Keratinocyte (primary cell): ENCODE measurements at places on chromosomes 12 and 14. TPM values are rescaled to one million over a fixed set of nuclear protein-coding genes. Genes with fewer than 3 reads are reported as not detected.

GRCh38 chr14:100849115-100849781 is 23.3 kb downstream of the MEG3 start:
- no peak for DNase-seq
- no peak overlapping the region for H3K27ac ChIP-seq
- H3K27me3 ChIP-seq = no peaks in the 10 kb centered on the region
- H3K4me3 ChIP-seq = no peak overlapping the region
- no peaks in the 10 kb centered on the region for H3K36me3 ChIP-seq

- H3K4me3 ChIP-seq = no peak overlapping the region
- H3K27me3 ChIP-seq = peaks cover 1% of the 10 kb centered on the region
- no peak overlapping the region for H3K27ac ChIP-seq
- no peaks in the 10 kb centered on the region for H3K36me3 ChIP-seq
These were observed 57.3 kb downstream of the GALNT16 start for GRCh38 chr14:69317102-69317755.

DNA sequence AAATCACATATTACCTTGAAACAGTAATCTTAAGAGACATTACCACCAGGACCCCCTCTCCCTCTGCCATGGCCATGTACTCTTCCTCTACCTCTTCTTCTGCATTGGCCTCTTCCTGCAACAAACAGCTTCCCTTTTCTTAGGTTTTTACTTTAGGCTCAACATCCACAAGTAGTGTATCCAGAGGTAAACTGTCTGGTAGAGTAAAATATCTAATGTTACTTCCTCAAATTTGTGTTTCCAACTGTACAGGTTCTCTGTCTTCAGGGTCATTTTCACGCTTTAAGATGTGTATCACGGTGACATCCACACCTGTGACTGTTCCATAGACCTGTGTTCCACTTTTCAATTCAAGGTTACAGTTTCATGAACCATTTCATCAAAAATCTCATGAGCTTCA is 13.4 kb downstream of the CDK17 start:
- peaks cover 19% of the 10 kb centered on the region for H3K4me1 ChIP-seq
- DNase-seq = no peak
- H3K27ac ChIP-seq = no peak overlapping the region
- no peaks in the 10 kb centered on the region for H3K27me3 ChIP-seq
- H3K36me3 ChIP-seq = peaks cover 7% of the 10 kb centered on the region

GRCh38 chr12:76948879-76949278 is 70.1 kb upstream of the CSRP2 start:
- H3K27me3 ChIP-seq = no peaks in the 10 kb centered on the region
- no peak for DNase-seq
- no peaks in the 10 kb centered on the region for H3K36me3 ChIP-seq

DNA sequence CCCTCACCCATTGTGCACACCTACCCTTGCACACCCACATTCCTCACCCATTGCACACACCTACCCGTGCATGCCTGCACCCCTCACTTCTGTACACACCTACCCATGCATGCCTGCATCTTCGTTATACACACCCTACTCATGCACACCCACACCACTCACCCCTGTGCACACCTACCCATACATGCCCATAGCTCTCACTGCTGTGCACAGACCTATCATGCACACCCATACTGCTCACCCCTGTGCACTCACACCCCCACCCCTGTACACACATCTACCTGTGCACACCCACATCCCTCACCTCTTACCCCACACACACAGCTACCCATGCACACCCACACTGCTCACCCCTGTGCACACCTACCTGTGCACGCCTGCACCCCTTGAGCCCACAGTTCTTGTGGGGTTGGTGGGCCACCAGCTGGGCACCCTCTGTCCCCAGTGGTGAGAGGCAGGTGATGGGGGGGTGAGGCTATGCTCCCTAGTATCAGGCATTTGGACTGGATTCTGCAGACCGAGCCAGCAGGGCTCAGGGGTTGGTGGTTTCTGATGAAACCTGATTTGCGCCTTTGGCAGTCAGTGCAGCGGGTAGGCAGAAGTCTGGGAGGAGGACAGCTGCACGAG is 15.6 kb downstream of the CEP170B start:
- no peak overlapping the region for H3K4me3 ChIP-seq
- H3K36me3 ChIP-seq = peaks cover 31% of the 10 kb centered on the region
- no peak overlapping the region for H3K27ac ChIP-seq
- H3K27me3 ChIP-seq = no peaks in the 10 kb centered on the region
- peaks cover 6% of the 10 kb centered on the region for H3K4me1 ChIP-seq

GRCh38 chr14:104486222-104486923 is 93.2 kb upstream of the C14orf180 start:
- no peak for DNase-seq
- no peaks in the 10 kb centered on the region for H3K27me3 ChIP-seq
- H3K4me3 ChIP-seq = no peak overlapping the region

GRCh38 chr14:69346710-69347109 is 51.4 kb downstream of the ERH start:
- DNase-seq = no peak
- no peaks in the 10 kb centered on the region for H3K4me1 ChIP-seq
- no peak overlapping the region for H3K27ac ChIP-seq
- no peaks in the 10 kb centered on the region for H3K36me3 ChIP-seq
- no peak overlapping the region for H3K4me3 ChIP-seq

DNA sequence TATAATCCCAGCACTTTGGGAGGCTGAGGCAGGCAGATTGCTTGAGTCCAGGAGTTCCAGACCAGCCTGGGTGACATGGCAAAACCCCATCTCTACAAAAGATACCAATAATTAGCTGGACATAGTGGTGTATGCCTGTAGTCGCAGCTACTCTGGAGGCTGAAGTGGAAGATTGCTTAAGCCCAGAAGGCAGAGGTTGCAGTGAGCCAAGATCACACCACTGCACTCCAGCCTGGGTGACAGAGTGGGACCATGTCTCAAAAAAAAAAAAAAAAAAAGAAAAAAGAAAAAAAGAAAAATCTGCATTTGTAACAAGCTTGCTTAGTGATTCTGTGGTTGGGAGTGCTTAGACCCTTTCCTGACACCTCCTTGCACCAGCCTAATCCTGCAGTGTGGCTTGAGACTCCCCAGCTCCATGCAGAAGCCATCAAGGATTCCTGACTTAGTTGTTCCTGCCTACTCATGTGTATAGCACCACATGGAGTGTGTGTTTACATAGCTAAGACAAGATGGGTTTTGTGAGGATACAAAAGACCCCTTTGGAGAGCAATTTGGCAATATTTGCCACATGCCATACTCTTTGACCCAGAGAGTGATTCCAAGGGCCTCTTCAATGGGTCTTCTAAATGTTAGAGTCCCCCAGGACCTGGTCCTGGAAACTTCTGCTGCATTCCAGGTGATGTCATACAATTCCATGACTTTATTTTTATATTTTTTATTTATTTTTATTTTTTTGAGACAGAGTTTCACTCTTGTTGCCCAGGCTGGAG is 5.1 kb upstream of the TMED10 start:
- H3K27me3 ChIP-seq = no peaks in the 10 kb centered on the region
- no peak overlapping the region for H3K27ac ChIP-seq
- DNase-seq = no peak
- H3K4me1 ChIP-seq = peaks cover 7% of the 10 kb centered on the region
- H3K4me3 ChIP-seq = no peak overlapping the region

DNA sequence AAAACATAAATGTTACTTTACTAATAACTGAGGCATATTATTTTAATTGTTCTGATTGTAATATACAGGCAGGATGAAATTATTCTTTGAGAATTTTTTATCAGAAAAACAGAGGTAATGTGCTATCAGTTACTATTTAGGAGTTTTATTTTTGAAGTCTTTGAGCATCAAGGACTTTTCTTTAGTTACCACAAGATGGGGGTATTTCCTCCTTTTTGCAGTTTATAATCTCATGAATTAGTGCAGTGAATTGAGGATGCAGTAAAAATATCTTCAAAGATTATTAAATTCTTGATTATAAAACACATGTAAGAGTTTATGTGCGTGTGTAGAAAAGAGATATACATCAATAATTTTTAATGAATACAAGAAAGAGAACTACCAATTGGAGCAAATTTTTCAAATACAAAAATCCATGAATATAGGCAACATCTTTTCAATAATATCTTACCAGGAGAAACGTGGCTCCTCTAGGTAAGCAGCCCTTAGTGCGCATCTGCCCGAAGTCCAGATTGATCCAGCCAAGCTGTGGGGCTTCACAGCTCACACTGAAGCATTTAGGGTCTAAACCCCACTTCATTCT is 71.6 kb downstream of the ERGIC2 start:
- DNase-seq = no peak
- no peaks in the 10 kb centered on the region for H3K27me3 ChIP-seq
- no peaks in the 10 kb centered on the region for H3K4me1 ChIP-seq
- H3K27ac ChIP-seq = no peak overlapping the region
- H3K36me3 ChIP-seq = no peaks in the 10 kb centered on the region
- H3K4me3 ChIP-seq = no peak overlapping the region

DNA sequence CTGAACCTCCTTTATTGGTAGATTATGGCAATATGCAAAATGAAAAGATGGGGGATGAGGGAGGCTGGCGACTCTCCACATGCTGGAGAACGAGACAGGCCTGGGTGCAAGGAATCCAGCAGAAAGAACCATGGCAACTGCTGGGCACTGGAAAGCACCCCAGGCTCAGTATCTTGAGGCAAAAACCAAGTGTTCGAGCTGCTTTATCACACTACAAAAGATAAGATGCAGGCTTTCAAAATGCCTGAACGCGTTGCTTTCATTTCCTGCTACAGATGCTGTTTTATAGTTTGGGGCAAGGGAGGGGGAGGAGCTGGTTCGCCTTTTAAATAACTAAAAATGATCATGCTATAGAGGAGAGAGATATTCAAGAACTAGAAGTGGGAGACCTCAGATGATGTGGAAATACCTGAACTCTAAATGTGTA is 38.9 kb downstream of the NIN start:
- H3K36me3 ChIP-seq = peaks cover 7% of the 10 kb centered on the region
- H3K4me1 ChIP-seq = no peaks in the 10 kb centered on the region
- H3K27me3 ChIP-seq = no peaks in the 10 kb centered on the region

DNA sequence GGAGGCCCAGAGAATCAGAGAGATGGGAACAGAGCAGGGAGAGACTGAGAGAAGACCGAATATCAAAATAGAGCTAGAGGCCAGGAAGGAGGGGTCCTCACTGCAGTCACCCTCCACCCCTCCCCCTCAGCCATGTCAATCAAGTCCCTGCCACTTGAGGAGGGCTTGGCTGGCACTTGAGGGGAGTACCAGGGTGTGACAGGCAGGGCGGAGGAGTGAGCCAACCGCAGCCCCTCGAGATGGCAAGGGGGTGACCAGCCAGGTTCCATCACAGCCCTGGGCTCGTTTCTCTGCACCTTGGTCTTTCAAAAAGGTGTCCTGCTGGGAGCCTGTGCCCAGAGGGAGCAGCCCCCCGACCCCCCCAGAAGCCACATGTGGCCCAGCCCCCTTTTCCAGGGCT is 4.2 kb downstream of the AQP5 start:
- no peaks in the 10 kb centered on the region for H3K36me3 ChIP-seq
- DNase-seq = no peak
- no peak overlapping the region for H3K4me3 ChIP-seq
- peaks cover 46% of the 10 kb centered on the region for H3K27me3 ChIP-seq
- peaks cover 19% of the 10 kb centered on the region for H3K4me1 ChIP-seq

DNA sequence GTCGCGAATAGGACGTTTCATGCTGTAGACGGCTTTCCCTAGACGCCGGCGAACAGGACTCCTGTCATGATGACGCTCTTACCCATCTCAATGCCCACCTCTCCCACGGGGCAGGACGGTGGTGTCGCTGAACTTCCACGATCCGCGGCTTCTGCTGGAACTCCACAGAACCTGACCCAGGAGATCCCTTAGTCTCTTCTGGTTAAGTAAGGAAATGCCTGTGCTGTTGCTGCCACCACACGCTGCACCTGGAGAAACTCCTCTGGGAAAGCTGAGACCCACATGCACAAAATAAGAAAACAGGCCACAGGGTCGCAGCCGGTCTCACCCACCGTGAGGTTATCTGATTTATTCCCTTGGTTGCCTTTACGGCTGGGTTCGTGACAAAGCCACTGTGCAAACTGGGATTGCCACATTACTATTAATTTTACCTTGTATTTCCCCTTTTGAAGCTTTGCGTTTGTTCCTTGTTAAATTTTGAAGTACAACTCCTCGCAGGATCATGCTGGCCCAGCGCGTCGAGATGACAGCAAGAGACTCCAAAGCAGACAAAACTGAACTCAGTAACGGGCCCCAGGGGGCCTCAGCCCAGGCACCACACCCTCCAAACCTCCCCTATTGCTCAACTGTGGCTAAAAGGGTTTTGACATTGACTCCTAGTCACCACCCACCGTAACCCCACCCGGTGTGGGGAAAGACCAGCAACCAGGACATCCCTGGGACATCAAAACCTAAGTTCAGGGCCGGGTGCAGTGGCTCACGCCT is 9.2 kb upstream of the MMP17 start:
- no peaks in the 10 kb centered on the region for H3K27me3 ChIP-seq
- no peaks in the 10 kb centered on the region for H3K36me3 ChIP-seq
- no peak overlapping the region for H3K27ac ChIP-seq
- no peak overlapping the region for H3K4me3 ChIP-seq
- no peak for DNase-seq

- H3K27me3 ChIP-seq = no peaks in the 10 kb centered on the region
- H3K4me3 ChIP-seq = no peak overlapping the region
- no peak for DNase-seq
- H3K27ac ChIP-seq = no peak overlapping the region
These were observed 5.2 kb downstream of the CCDC85C start for GRCh38 chr14:99598774-99599173.

- peak within 1 kb of the TSS; percentile 48 for H3K4me3 ChIP-seq
- H3K4me1 ChIP-seq = peaks cover 32% of the 10 kb centered on the region
- H3K27ac ChIP-seq = peak within 1 kb of the TSS; percentile 84
- H3K36me3 ChIP-seq = no peaks in the 10 kb centered on the region
- H3K27me3 ChIP-seq = no peaks in the 10 kb centered on the region
- no peak for DNase-seq
These were observed at the start of gene IGFBP6 for GRCh38 chr12:53097564-53098353. Gene IGFBP6 (plus strand): TSS chr12:53097667. CDS start chr12:53097718, 51 bp downstream.

GRCh38 chr14:103869406-103870143 is 22.2 kb upstream of the PPP1R13B start:
- no peak overlapping the region for H3K27ac ChIP-seq
- no peak for DNase-seq
- H3K4me1 ChIP-seq = peaks cover 41% of the 10 kb centered on the region
- H3K4me3 ChIP-seq = no peak overlapping the region
- H3K36me3 ChIP-seq = no peaks in the 10 kb centered on the region

- H3K27ac ChIP-seq = no peak overlapping the region
- no peak for DNase-seq
- H3K4me1 ChIP-seq = no peaks in the 10 kb centered on the region
These were observed 165.5 kb upstream of the NOS1 start for GRCh38 chr12:117526757-117527478.

DNA sequence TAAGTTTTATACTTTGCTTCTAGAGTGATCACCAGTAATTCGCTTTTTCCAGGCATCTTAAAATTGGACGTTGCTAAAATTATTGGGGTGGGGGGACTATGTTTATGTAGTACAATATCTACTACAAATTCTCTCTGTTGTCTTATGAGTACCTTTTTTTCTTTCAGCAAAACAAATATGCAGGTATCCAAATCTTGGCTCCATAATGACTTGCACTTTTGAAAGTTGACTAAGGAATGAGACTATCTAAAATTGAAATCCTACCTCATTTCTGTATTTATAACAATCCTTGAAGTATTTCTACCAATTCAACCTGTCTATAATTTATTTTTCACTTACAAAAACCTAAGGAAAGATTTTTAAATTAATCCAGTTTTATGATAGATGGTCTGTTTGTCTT is 2.4 kb downstream of the DYNC1H1 start:
- peaks cover 31% of the 10 kb centered on the region for H3K4me1 ChIP-seq
- H3K4me3 ChIP-seq = peak overlapping the region; percentile 95
- DNase-seq = no peak
- H3K36me3 ChIP-seq = peaks cover 13% of the 10 kb centered on the region
- H3K27me3 ChIP-seq = no peaks in the 10 kb centered on the region

The TPPP2 gene
- polyA plus RNA-seq = not detected in 3 replicates

The LTBR gene
- polyA plus RNA-seq = 39.5 to 101 TPM (median 42.7 TPM) in 3 replicates

The TAS2R8 gene
- polyA plus RNA-seq = not detected in 3 replicates
